ENCODE measurements at places on chromosomes 7 and 10.

DNA sequence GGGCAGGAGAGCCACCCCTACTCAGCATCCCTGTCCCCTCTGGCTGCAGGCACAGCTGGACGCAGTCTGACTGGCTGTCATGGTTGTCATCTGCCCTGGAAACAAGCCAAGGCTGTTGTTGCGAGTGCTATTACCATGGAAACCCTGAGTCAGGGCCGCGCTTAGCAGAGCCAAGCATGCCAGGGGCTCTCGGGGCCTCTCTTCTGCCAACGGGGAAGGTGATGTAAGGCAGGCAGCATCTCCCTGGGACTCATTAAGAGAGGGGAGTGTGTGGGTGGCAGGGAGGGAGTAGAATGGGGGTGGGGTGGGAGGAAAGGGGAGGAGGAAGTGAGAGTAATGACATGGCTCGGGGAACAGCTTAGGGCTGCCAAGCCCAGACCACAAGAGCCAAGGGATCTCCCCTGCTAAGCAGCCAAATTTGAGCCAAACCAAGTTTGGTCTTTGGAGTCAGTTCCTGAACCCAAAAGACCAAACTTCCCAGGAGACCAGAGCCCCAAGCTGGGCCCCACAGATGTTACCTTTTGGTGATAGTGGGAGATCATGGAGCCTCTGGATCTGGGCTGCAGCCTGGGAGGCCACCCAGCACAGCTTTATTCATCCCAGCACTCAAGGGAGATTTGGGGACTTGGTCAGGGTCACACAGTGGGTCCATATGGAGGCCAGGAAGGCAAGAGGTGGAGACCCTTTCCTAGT lies 67.6 kb downstream of the TMEM130 start:
- DNase-seq, result peak; percentile 12

DNA sequence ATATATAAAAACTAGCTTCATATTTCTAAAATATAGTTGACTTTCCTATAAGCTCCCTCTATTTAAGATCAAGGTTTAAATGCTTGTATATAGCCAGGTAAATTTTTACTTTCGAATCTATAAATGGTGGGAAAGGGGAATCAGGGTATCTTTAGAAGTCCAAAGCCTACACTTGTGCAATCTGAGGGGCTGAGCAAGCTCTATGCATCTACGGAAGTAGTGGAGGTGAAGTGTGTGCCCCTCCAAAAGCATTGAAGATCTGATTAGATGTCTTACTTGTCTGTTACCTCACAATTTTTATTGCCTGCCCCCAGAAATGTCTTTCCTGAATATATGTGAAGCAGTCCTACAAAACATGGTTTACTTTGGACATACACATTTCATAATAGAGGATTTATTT lies 1.6 kb downstream of the AKAP9 start:
- DNase-seq, result no peak

DNA sequence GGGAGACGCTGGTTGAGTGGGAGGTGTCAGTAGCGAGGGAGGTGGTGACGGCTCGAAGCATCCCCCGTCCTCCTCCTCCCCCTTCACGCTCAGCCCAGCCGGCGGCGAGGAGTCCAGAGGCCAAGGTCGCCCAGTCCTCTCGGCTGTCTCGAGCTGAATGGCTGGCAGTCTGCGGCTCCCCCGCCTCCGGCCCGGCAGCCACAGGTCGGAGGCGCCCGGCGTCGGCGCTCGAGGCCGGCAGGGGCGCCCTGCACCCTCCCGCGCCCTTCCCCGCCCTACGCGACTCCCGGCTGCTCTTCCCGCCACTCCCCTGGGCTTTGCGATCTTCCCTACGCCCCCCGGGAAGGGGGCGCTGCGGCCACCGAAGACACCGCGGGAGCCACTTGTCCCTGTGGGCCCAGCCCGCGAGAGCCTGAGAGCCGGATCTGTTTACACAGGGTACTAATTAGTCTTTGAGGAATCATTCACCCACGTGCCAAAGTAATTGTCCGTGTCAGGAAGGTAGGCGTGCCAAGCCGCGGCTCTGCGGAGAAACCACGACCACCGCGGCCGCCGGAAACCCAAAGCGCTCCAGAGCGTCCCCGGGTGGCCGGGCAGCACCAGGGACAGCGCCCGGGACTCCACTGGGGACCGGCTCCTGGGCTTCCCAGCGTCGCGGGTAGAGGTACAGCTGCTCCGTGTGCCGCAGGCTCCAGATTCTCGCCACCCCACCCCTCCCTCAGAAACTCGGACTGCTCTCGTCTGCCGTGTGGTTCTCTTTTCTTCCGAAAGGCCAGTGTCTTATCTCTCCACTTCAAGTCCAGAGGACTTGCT lies at the start of gene NXPH1:
Gene NXPH1, plus strand, starts transcription at position 133 of the 813 bp plus-strand sequence.
- no peak for DNase-seq

GRCh38 chr7:47508389-47509380 lies 73.2 kb downstream of the TNS3 start:
- DNase-seq, result no peak

DNA sequence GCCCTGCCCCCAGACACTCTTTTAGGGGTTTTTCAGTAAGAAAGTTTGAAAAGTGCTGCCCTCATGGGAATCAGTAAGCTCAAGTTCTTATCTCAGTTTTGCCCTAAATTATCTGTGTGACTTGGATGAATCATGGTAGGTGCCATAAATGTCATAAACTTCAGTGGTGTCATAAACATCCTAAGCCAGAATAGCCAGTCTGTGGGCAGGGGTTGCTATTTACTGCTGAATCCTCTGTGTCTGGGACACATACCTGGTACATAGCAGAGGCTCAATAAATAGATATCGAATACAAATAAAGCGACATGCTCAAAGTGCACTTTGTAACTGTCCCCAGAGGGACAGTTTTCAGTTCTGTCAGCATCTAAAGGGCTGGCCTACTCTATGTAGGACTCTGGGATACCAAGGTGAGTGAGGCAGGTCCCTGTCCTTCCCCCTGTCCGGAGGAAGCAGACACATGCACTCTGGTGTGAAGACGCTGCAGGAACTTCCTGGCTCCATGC lies 502.1 kb downstream of the RPS24 start:
- DNase-seq, result no peak

DNA sequence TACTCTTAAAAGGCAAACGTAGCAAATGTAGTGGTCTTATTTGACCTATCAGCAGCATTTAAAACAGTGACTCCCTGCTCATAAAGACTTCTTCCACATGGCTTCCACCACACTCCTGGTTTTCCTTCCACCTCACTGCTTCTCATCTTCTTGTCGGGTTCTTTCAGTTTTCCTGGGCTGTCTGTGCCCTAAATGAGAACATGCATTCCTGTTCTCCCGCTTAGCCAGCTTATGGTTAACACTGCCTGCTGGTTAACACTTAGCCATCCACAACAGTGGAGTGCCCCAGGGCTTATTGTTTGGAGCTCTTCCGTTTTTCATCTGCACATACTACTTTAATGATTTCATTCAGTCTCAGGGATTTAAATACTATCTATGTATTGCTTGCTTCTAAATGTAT lies 34.3 kb upstream of the EXOC6 start:
- DNase-seq, result no peak

- no peak for DNase-seq
Observed at GRCh38 chr10:15420858-15421257, 49.8 kb upstream of the FAM171A1 start.

- DNase-seq, result no peak
Observed at GRCh38 chr7:128032605-128033235, 1.5 kb upstream of the LRRC4 start.

DNA sequence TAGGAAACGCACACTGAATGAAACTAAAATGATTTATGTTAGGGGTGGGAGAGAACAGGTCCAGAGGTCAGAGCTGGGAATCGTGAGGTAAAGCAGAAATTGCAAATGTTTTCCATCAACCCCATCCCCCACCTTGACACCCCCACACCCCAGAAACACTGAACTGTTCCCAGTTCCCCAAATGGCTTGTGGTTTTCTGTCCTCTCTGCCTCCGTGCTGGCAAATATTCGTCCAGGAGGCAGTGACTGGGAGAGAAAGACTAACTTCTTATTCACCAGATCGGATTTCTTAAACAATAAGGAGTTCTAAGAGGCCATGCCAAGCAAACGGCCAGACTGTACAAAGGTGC lies 730 bp upstream of the RASSF4 start:
- no peak for DNase-seq

DNA sequence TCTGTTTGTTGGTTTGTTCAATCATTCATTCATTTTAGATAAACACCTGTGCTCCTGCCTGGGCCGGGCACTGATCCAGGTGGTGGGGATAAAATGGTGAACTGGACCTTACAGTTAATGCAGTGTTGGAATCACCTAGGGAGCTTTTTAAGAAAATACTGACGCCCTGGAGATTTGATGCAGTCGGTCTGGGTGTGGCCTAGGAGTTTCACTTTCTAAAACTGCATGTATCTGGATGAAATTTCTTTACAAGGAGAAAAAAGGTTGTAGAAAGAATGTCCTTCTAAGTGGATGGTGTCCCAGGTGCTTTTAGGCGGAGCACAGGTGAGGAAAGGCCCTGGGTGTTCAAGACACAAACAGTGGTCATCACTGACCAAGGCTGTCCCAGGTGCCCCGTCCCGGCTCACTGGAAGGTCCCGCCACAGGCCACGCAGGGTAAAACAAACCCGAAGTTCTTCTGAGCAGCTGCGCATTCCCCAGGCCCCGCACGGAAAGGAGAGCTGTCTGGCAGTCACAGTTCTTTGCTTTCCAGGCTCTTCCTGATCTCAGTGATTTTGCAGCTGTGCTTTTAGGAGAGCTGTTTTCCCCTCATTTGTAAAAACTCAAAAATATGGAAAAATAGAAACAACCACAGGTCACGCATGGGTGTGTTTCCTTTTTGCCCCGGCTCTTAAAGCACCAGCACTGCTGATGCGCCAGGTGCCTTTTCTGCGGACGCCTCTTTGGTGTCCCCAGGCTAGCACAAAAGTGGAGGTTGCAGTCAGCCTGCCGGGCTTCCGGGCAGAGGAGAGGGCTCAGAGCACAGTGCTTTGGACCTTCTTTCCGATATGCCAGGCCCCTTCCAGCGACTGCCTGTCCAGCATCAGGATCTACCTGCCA lies 161.9 kb downstream of the GRK5 start:
- DNase-seq, result no peak

DNA sequence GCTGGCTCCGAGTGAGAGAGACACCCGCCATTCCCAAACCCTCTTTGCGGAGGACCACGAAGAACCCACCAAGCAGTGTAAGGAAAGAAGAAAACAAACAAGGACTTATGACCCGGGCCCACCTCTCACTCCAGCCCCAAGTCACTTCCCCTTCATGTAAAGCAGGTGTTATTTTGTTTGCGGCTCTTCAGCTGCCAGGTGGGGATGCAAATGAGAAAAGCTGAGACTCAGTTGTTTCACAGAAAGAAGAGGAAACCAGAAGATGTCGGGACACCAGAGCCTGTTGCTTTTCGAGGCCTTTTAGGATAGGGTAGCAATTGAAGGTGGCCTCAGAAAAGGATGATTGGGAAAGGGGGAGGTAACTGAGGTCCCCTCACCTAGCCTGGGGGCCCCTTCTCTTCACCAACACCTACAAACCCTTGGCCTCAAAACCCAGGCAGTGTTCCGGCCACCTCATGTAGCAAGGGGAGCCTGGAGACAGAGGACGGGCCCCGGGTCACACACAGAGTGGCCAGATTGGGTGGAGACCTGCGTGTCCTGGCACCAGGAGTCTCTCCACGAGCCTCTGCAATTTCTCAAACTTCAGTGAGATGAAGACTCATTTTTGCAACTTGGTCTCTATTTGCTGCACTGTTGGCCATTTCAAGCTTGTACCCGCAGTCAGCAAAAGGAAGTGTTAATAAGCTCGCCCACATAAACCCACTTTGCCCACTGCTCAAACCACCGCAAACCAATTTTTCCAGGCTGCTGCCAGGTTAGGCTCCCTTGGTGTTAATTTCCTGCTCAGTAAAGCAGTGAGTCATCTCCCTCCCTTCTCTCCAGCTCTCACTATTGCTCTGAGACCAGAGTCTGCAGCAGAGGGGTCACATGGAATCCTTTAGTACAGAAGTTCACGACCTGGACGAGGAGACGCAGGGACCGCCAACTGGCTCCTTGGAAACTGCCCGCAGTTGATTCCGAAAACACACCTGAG lies 45.5 kb downstream of the AOC1 start:
- peak; percentile 22 for DNase-seq

DNA sequence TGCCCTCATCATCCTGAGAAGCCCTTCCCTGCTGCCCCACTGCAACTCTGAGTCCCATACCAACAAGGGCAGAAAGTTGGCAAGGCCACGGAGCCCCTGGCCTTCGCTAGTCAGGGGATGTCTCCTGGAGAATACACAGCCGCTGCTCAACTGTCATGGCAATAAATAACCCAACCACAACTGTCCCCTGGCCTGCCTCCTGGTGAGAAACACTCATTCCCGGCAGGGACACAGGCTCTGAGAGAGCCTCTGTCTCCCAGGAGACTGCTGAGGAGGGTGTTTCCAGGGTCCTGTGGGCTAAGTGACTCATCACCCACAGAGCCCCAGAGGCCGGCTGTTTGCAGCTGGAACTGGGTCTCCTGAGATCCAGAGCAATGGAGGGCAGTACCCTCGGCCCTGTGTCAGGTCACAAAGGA lies 354.1 kb downstream of the TNS3 start:
- DNase-seq, result no peak

DNA sequence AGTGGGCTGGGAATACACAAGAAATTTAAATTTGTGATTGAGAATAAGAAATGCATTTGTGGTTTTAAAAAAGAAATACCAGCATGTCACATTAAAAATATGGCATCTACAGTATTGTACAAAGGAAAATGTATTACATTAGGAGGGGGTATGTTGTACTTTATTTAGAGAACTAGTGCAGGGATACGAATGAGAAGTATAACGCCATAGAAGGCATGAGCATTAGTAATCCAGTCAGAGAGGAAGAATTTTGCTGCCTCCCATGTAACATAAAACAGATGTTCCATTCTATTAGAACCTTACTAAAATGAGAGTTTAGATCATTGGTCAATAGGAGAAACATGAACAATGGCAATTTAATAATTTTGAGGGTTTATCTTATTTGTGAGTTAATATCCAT lies 182.2 kb downstream of the ADK start:
- DNase-seq, result no peak

DNA sequence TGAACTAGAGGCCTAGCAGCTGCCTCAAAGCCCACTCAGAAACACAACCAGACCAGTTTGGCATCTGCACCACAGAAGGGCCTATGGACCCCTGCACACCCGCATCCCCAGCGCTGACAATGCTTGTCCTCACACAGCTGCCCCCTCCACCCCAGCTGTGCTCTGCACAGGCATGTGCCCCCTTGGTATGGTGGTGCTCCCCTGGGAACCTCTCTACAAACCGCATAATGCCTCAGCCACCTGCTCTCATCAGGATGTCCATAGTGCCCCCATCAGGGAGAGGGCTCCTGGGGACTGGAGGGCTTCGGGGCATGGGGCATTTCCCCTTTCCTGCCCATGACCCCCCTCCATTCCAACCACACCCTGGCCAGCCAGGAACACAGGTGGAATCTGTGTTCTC lies 347.5 kb downstream of the GRID1 start:
- DNase-seq, result no peak

DNA sequence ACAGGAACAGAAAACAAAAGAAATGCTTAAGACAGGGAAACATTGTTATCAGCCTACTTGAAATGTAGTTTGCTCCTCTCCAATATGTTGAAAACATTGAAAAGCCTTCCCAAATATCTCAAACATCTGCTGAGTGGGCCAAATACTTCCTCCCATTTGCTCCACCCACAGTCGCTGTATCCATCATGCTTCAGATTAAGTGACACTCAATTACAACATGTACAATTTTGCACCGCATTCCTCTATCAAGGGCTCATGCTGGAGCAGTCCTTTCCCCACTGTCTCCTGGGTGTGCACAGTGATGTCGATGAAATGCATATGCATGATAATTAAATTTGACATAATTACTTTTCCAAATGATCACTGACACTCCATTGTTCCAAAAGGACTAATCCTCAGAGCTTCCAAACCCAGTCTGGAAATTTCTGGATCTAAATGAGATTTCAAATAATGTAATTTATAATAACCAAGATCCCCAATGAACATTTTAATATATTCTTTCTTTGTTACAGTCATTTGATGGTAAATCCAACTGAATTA lies 604.6 kb downstream of the GRID1 start:
- no peak for DNase-seq

Data from activated CD4-positive, alpha-beta T cell treated with anti-CD3 and anti-CD28 coated beads for 24 hours (primary cell).